Subcutaneous preadipocyte (primary cell): ENCODE measurements at places on chromosomes 6 and 20. TPM values are rescaled to one million over a fixed set of nuclear protein-coding genes. Genes with fewer than 3 reads are reported as not detected.

The KCNQ5 gene
- total RNA-seq: 0.37 and 1.2 TPM in 2 replicates

The HLA-DPA1 gene
- 3.1 and 7.0 TPM in 2 replicates for total RNA-seq

The NEURL2 gene
- 2.6 and 2.7 TPM in 2 replicates for total RNA-seq

The SERINC3 gene
- 116 and 119 TPM in 2 replicates for total RNA-seq

The FAM83C gene
- total RNA-seq: not detected in 2 replicates

The TRIM38 gene
- total RNA-seq: 10.0 and 14.7 TPM in 2 replicates

The SLPI gene
- not detected in 2 replicates for total RNA-seq

The SALL4 gene
- total RNA-seq: 0.59 and 1.5 TPM in 2 replicates

The PAX1 gene
- not detected in 2 replicates for total RNA-seq
